ENCODE measurements at places on chromosomes 7 and 10.
A peak's percentile ranks its signal among the peaks of the same experiment; 100 is the strongest.

GRCh38 chr10:14349081-14349480, 18.4 kb upstream of the FRMD4A start:
- no peak for DNase-seq

DNA sequence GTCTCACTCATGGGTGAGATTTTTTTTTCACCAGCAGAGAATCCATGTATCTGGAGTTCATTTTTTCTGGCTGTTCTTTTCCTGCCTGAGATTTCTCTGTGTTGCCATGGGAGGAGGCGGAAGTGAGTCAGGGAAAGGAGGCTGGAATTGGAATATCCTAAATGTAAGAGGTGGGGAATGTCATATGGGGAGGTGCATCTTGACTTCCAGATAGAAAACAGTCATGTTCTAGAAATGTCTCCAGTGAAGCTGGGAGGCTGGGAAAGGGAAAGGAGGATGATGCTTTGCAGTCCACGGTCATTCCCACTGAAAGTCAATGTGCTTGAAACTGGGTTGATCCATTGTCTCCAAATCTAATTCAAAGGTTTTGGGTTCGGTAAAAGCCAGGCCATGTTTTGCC, 39.7 kb upstream of the HPS1 start:
- no peak for DNase-seq

GRCh38 chr7:95334447-95334846, 10.1 kb upstream of the PON1 start:
- no peak for DNase-seq

DNA sequence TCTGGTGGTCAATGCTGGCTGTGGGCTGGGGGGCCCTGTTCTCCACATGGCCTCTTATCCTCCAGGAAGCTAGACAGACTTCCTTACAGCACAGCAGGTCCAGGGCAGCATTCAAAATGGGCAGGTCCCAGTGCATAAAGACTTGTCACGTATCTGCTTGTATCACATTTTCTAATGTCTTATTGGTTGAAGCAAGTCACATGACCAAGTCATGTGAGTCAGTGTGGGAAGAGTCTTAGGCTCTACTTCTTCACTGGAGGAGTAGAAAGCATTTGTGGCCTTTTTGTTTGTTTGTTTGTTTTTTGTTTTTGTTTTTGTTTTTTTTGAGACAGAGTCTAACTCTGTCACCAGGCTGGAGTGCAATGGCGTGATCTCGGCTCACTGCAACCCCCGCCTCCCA, 104.7 kb downstream of the COL13A1 start:
- no peak for DNase-seq

- DNase-seq = peak; percentile 90
These were observed 11.8 kb upstream of the ACBD5 start for GRCh38 chr10:27252267-27253000.

- DNase-seq = no peak
These were observed 368.9 kb downstream of the RPS24 start for GRCh38 chr10:78402591-78402990.
